ENCODE measurements at places on chromosomes 5 and 9.
A peak's percentile ranks its signal among the peaks of the same experiment; 100 is the strongest.

GRCh38 chr9:107144475-107144874 lies 138.6 kb upstream of the RAD23B start:
- DNase-seq: no peak

- no peak for DNase-seq
Measured at GRCh38 chr9:3180696-3181048, 336.8 kb upstream of the PUM3 start.

GRCh38 chr5:158142156-158142555 lies 283.2 kb upstream of the CLINT1 start:
- no peak for DNase-seq

DNA sequence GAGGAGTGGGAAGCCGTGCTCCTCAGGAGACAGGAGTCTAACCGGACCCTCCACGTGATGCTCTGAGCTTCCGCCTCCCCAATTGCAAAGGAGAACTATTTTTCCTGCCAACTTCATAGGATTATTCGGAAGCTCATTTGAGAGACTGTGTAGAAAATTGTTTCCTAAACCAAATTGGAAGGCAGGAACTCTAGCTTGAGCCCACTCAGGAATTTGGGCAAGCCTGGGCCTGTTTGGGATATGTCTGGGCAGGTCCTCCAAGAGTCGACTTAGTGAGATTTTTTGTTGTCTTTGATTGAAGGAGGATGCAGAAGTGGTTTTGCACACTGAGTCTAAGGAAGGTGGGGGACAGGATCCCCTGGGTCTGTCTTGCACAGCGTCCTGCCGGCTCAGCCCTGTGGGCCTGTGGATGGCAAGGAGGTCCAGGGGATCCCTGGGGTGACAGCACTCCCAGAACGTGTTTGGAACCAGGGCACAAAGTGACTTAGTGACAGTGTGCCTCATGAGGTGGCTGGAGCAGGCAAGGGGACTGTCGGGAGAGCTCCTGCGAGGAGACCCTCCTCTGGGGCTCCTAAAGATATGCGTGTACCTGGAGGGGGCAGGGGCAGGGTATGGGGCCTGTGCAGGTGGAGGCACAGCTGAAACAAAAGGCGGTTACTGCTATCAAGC lies 283.3 kb downstream of the NSG2 start:
- DNase-seq: peak; percentile 26

DNA sequence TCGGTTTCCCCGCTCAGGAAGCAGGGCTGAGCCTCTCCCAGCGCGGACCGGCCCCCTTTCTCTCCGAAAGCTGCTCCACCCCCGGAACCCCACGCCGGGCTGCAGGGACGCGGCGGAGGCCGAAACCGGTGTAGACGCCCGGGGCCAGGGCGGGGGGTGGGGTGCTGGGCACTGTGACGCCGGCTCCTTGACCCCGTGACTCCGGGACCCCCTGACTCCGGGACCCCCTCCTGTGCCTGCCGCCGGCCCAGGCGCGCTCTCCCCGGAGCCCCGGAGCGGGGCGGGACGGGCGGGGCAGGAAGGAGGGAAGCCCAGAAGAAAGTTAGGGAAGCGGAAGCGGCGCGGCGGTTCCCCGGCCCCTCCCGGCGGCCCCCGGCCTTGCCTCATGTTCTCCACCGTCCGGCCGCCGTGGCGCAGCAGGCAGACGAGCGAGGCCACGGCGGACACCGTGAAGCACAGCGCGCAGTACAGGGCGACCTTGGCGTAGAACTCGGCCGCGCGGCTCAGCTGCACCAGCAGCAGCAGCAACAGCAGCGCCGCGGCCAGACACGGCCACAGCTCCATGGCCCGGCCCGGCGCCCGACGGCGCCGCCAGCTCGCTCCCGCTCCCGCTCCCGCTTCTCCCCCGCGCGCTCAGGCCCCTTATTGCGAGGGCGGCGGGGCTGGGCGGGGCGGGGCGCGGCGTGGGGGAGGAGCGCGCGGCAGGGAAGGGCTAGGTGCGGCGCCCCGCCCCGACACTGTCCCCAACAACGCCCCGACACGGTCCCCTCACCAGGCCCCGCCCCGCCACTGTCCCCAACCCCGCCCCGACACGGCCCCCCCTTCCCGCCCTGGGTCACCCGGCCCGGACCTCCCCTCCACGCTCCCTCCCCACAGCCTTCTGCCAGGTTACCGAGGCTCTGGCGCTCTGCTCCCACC lies at the start of gene AGPAT2:
AGPAT2 (minus strand) TSS at position 664 of the 918 bp plus-strand sequence; CDS start at position 564, 100 bp downstream.
- peak; percentile 60 for DNase-seq

- no peak for DNase-seq
Measured at GRCh38 chr5:59732301-59732700, 161.2 kb downstream of the PDE4D start.

DNA sequence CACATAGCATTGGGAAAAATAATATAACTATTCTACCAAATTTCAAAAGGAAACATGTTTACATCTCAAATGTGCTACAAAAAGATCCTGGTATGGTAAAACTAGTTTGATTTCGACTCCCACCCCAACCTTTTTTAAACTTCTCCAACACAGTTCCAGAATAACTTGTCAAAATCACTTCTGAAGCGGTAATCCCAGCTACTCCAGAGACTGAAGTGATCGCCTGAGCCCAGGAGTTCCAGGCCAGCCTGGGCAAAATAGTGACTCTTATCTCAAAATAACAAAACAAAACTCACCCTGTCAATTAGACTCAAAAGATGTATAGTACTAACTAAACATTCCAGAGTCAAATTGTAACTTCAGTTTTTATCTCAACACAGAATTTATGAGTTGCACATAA lies 71.3 kb upstream of the RNF38 start:
- DNase-seq: peak; percentile 6

GRCh38 chr9:137311171-137311985 lies 9.3 kb upstream of the NRARP start:
- DNase-seq: no peak

DNA sequence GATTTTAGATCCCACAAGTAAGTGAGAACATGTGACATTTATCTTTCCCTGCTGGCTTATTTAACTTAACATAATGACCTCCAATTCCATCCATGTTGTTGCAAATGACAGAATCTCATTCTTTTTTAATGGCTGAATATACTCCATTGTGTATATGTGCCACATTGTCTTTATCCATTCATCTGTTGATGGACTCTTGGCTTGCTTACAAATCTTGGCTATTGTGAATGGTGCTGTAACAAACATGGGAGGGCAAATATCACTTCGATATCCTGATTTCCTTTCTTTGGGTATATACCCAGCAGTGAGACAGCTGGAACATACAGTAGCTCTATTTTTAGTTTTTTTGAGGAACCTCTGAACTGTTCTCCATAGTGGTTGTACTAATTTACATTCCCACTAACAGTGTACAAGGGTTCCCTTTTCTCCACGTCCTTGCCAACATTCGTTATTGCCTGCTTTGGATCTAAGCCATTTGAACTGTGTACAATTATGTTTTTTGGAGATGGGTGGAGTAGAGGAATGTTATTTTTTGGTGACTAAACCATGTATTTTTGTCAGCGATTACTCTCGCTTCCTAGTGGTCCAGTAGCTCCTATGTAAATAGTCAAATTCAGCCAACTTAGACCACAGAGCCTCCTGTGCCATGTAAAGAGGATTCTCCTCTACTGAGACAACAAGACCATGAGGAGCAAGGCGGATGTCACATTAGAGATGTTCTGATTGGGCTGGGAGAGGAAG lies 60.6 kb downstream of the TNFSF15 start:
- DNase-seq: peak; percentile 17

DNA sequence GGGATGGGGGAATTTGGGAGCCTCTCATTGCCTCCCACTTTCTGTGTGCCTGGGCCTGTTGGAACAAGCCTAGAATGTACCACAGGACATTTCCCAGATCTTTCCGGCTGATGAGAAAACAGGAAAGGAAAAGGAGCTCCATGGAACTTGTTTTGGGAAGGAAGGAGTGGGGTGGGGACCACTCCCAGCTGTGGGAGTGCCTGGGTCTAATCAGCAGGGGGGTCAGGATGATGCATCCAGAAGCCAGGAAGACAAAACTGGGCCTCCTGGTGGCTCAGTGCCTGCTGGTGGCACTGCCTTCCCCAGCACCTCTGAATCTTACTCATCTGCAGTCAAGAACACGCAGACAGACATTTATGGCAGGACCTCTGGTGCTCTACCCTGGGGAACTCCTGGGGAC lies 2.8 kb downstream of the SMIM33 start:
- DNase-seq: peak; percentile 31

- DNase-seq: no peak
Measured at GRCh38 chr5:94711785-94712184, 93.3 kb downstream of the SLF1 start.

GRCh38 chr5:102991802-102992201 lies 128.1 kb downstream of the GIN1 start:
- DNase-seq: no peak

DNA sequence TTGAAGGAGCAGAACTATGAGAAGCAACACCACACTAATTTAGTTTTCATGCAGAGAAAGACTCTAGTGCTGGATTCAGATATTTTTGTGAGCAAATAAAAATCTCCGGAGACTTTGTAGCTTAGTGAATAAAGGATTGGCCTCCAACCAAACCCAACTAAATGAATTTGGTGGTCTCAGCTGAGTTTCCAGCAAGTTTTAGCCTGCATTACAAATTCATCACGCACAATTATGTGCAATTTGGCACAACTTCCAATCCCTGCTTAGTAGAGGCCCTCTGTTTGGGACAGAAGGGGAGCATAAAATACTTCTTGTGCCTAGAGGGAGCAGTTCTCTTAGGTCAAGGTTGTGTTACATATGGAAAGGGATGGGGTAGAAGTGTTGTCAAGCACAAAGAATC lies 112.3 kb upstream of the ADAMTSL1 start:
- no peak for DNase-seq

DNA sequence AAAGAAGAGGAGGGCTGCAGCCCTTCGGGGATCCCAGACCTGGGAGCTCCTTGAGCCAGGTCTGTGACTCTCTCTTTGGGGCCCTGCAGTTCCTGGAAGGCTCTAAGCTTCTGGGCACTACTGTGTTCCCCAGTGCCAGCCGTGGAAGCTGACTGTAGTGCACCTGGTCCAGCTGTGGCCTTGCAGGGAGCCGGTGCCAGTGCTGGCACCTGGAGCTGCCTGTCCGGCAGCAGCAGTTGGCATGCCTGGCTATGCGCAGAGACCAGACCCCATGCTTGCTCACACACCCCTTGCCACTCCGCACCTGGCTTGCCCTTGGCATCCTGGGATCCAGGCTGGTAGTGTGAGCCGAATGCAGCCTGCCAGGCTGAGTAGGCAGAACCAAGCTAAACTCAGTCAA lies 91.0 kb upstream of the PUM3 start:
- no peak for DNase-seq

DNA sequence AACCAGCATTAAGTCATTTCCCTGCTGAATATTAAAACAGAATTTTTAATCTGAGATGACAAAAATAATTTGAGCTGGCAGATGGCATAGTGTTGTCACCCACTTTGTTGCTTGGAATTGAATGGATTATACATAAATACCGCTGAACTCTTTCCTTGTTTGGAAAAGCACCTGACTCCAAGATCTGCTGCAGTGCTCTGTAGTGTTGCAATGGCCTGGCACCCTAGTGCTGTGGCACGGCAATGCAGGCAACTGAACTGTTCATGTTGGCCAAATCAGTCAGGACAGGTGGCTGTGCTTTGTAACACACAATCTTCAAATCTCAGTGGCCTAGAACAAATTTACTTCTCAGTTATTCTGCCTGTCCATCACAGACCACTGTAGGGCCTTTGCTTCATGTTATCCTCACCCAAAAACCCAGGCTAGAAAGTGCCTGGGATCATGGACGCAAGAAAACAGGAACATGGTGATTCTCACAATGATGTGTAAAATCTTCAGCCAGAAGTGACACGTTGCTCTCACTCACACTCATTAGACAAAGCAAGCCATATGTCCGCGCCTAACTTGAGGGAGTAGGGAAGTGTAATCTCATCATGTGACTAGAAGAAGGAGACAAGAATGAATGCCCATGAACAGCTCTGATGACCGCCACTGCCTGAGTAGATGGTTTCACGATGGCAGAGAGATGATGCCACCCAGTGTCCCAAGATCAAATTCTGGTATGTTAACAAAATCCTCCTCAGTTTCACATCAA lies 191.9 kb upstream of the PUM3 start:
- no peak for DNase-seq

- DNase-seq: no peak
Measured at GRCh38 chr5:73150876-73151275, 22.1 kb upstream of the TMEM174 start.

DNA sequence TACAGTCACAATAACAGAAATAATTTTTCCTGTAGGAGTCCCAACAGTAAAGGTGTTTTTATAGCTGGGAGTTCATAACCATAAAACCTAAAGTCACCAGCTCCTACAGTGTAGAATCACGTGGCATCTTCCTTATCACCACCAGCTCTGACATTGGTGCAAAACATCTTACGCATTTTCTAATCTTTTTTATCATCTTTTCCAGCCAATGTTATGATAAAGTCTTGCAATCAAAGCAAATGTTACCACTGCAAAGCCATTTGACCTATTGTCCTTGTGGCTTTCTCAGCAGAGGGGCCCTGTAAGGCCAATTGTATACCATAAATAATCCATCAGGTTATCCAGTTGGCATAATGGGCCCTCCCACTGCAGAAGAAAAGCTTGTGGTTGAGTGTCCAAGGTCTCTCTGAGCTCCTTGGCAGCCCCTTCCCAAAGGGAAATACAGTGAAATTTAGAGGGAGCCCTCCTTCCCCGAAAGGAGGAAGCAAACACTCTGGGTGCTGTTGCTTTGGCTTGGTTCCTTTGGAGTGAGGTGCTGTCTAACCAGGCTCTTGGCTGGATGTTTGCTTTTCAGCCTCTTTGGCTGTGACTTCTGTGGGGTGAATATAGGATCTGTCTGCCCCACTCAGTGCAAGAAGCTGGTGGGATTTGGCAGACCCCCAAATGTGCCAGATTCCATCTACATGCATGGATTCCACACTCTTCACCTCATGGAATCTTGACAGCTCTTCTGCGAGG lies 29.3 kb upstream of the CPEB4 start:
- DNase-seq: no peak

DNA sequence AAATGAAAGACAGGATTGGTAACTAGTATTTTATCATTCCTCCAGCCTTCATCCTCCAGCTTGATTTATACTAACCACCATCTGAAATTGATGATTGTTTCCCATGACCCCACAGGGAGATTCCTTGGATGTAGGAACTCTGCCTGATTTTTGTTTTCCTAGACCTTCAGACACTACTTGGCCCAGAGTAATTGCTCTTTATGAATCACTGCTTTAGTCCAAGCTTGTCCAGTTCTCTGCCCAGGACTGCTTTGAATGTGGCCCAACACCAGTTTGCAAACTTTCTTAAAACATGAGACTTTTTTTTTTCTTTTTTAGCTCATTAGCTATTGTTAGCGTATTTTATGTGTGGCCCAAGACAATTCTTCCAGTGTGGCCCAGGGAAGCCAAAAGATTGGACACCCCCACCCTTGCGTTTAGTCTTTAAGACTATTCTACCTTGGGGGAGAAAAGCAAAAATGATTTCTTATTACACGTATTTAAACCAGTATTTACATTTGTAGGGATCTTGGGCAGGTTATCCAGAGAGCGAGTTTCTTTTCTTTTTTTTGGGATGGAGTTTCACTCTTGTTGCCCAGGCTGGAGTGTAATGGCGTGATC lies 18.4 kb downstream of the BASP1 start:
- peak; percentile 69 for DNase-seq

GRCh38 chr5:20833081-20833627 lies 845.2 kb upstream of the CDH18 start:
- DNase-seq: peak; percentile 0

All from EL (cell line).